HT-29 (cell line): ENCODE measurements at places on chromosomes 4 and X.

DNA sequence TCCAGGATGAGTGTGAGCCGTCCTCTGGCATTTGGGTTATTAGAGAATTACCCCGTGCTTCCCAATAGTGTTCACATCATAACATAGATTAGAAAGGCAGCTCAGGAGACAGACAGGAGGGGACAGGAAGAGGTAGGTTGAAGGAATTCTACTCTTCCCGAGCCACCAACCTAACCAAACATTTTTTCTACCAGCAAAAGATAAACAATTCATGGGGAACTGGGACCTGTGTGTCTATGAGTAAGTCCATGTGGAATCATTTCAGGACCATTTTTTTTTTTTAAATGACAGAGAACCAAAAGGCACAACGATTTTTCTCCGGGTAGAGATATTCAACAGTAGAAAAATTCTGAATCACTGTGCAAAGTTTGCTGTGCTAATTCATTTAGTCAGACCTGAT is 174.2 kb upstream of the ETNPPL start:
- no peak for DNase-seq

DNA sequence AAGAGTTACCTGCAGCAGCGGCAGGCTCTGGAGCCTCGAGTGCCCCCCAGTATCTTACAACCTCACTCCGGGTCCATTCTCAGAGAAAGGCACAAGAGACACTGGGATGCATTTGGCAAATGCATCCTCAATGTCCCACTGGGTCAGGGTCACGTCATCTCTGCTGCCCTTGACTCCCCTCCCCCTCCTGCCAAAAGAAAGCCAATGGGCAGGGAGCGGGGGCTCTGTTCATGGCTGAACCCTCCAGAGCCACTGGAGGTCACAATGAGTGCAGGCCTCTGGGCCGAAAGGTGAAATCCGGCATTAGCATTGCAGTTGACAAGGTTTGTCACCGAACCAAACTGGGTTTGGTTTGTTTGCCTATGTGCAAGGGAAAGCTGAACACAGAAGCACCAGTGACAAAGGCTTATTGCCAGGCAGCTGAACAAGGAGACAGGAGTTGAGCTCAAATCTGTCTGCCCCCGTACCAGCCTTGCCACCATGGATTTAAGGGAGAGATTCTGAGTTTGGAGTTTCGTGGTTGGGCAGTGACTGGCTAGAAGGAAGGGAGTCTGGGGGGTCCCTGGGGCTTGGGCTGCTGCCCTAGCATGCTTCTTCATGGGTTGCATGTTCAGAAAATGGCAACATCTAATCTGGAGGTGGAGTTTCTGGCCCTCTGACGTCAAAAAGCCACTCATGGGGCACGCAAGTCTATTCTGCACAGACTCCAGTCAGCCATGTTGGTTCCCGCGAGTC is 64.3 kb downstream of the HTRA3 start:
- DNase-seq: no peak

DNA sequence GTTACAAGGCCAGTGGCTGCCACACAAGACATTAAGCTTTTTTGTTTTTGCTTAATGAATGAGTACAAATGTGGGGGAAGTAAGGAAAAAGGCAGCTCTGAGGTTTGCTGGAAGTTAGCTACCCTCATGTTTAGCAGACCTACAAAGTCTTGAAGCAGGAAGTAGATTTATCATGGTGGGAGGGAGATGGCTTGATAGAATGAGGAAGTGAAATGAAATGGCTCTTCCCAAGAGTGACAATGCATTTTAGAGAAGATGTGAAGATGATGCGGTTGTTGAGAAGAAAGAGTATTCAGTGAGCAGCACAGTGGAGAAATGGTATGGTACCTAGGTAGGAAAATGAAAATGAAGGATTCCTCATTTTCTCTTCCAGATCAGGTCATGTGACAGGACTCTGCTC is 108.0 kb downstream of the SLIT2 start:
- DNase-seq: no peak

DNA sequence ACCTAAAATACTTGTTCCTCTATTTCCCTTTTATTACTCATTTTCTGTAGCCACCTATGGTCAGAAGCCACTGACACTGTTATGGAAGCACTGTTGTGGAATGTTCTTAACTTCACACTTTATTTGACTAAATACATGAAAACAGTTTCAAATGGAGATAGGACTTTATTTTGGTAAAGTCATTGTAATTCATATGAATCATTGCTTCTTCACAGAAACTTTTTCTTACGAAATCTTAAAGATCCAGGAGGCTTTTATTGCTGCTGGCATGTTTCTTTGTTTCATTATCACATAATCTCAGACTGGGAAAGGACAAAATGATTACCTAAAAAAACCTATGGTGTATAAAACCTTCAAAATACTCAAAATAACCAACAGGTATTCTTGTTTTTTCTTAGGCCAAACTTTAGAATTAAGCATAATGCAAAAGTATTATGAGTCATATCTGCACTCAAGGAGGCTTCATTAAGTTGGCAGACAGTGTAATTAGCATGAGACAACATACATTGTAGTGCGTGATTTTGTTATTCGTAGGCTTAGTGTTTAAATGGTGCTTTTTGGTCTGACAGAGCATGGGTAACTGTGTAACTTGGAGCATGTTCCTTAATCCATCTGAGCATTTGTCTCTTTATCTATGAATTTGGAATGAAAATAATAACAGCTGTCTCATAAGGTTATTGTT is 58.0 kb downstream of the SH3BGRL start:
- no peak for DNase-seq

GRCh38 chr4:131302108-131302507 is 1847.0 kb upstream of the PCDH10 start:
- DNase-seq: peak; percentile 10

- DNase-seq: no peak
Measured at GRCh38 chr4:62191451-62192240, 991.5 kb downstream of the ADGRL3 start.

DNA sequence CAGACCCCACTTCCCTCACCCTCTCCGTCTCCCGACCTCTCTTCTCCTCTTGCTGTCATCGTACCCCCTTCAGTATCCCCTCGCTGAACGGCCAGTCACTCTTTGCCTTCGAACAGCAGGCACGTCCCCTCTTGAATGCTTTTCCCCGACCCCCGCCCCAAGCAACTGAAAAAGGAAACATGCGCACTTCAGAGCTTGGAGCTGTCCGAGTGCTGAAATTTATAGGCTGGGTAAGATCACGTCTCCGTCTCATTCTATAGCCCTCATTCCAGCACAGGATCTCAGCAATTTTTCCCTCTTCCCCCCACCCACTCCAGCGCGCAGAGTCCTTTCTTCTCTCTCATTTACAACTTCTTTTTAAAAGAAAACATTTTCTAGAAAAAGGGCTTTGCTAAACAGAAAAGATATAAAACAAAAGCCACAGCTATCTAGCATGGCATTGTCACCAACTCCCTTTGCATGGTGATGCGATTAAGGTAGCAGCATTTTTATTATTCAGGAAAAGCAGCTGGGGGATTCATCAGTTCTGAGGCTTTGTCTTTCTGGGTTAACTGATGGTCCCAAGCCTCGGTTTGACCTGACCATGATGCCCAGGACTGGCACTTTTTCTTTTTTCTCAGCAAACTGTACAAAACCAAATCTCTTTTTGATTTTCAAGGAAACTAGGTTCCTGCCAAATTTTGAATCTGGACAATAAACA is at the start of gene GLRA2:
Gene GLRA2, plus strand, starts transcription at position 247 of the 700 bp plus-strand sequence. CDS start 522 bp downstream, outside the sequence.
- peak; percentile 9 for DNase-seq

- DNase-seq: no peak
Measured at GRCh38 chr4:5199912-5200311, 148.6 kb downstream of the STK32B start.

DNA sequence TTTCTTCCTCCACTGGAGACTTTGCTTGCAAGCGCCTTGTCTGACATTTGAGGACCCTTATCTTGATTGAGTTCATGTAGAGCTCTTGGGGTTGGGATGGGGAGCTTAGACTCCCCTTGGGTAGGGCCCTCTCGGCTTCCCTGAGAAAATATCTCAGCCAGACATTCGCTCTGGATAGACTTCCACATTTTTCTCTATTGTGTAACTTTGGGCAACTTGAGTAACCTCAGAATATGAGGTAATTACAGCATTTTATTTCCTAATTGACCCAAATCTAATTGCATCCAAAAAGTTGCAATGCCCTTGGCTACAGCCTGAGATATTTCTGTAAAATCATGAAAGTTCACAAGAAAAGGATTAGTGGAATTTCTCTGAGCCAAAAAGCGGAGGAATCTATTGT is 102.8 kb upstream of the MXRA5 start:
- no peak for DNase-seq

DNA sequence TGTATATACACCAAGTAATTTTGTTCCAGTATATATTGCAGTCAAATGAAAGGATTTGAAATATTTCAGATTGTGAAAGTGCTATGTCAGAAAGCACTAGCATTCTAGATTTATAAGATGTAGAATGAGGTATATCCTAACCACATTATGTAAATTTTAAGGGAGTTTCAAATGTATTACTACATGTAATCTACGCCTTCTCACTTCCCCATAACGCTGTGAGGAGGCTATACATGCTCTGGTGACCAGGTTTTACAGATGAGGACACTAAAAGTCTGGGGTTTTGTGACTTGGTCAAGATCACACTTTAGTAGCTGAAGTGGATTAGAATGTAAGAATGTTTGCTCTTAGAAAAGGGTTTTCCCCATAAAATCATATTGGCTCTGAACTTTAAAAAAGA is 8.1 kb downstream of the ENPEP start:
- DNase-seq: no peak

DNA sequence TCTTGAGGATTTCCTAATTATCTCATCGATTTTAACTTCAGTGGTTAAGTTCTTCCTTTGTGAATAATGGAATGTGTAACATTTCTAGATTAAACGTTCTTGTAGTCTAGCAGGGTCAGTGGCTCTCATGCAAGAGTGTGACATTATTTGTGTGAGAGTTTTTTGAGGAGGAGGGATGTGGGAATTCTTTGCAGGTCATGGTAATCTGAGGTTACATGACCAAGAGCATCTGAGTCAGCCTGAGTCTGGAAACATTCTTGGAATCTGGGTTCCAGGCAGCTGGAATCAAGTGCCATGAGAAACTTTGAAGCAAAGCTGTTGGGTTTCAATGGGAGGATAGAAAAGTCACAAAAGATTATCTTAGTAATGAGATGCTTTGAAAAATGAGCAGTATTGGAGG is 49.5 kb downstream of the GK start:
- DNase-seq: no peak

DNA sequence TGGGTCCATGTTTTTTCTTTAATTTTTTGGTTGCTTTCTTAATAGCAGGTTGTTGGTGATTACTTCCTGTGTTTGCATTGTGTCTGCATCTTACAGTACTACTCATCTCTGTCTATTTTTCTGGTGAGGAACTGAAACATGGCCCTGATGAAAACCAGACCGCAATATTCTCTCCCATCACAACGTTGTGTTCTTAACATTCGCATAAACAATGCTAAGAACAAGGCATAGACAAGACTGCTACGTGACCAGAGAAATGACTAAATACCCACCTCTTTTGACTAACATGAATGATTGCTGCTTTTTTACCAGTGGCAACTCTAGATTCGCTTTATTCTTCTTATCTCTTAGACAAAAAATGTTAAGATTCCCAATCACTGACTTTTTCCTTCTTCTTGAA is 179.1 kb downstream of the GC start:
- no peak for DNase-seq

- peak; percentile 10 for DNase-seq
Measured at GRCh38 chrX:104113222-104113965, 1.1 kb downstream of the ZCCHC18 start.

GRCh38 chr4:126727461-126727860 is 905.3 kb upstream of the INTU start:
- DNase-seq: no peak

GRCh38 chr4:177473991-177474390 is 31.8 kb upstream of the AGA start:
- no peak for DNase-seq

- no peak for DNase-seq
Measured at GRCh38 chr4:113368056-113368455, 318.6 kb downstream of the ANK2 start.

- DNase-seq: peak; percentile 31
Measured at GRCh38 chrX:276581-277201, 4.5 kb upstream of the PLCXD1 start.

DNA sequence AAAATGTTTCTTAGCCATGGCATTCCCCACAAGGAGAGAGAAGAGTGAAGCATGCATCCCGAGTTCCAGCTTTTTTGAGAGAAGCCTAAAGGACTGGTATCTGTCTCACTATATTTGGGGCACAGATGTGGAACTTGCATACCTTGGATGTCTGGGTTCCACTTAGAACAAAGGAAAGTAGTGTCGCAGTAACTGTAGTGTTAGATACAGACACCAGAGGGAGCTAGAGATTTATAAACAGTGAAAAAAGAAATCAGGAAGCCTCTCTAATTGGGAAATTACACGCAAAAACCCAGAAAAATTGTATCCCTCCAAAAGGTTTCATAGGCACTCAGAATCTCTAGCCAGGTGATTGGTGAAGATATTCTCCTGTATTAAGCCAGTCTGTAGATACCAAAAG is 34.4 kb downstream of the AGTR2 start:
- peak; percentile 50 for DNase-seq

DNA sequence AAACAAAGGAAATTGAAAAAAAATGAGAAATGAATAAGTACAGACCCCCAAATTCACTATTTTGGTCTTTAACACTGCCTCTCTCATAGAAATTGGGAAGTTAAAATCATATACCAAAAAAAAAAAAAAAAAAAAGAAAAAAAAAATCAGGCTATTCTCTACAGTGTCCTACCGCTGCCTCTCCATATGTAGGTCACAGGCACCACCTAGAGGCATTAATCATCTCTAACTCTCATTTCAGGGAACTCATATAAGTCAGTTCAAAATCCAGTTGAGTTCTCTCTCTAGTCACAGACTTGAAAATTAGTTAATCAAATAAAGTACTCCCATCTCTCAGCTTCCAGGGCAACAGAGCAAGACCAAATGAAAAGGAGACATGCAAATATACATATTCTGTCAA is 47.9 kb downstream of the COX18 start:
- peak; percentile 48 for DNase-seq

GRCh38 chrX:65596270-65597034 is 61.9 kb upstream of the LAS1L start:
- DNase-seq: peak; percentile 2

GRCh38 chr4:38396845-38397547 is 267.0 kb upstream of the KLF3 start:
- DNase-seq: no peak

DNA sequence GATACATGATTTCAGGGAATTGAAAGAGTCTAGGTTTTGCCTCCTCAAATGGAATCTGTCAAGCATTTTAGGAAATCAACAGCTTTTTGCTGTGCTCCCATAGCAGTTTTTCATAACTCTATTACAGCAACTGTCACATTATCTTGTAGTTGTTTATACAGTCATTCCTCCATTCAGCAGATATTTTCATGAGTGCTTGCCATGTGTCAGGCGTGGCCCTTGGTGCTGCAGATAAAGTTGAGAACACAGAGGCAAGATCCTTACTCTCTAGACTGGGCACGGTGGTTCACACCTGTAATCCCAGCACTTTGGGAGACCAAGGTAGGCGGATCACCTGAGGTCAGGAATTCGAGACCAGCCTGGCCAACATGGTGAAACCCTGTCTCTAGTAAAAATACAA is 67.3 kb downstream of the MCUB start:
- DNase-seq: no peak

- no peak for DNase-seq
Measured at GRCh38 chr4:8694651-8695151, 102.1 kb downstream of the CPZ start.

- peak; percentile 32 for DNase-seq
Measured at GRCh38 chrX:54825716-54826438, 18.3 kb downstream of the MAGED2 start.
